ENCODE measurements at places on chromosomes 5 and 9.

DNA sequence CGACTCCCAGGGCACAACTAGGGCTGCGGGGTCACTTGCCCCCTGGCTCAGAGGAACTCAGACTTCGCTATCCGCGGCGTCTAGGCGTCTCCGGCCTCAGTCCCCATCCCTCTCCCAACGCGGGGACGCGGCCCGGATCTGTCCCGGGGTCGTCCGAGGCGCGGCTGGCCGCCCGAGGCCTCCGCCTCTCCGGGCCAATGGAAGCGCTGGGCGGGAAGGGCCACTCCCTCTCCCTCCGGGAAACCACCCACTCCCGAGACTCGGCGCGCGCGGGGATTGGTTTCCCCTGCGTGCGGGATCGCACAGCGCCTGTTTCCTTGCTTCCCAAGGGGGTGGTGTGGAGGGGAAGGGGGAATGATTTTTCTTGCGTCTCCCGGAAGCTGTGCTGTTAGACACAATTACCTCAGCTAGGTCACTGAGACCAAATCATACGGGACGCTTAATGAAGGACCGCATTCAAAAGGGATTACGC is 38.3 kb downstream of the NR2F1 start:
- peaks cover 19% of the 10 kb centered on the region for H3K4me1 ChIP-seq
- no peak overlapping the region for H3K27ac ChIP-seq
- H3K4me3 ChIP-seq: peak overlapping the region; percentile 25
- no peaks in the 10 kb centered on the region for H3K36me3 ChIP-seq
- no peaks in the 10 kb centered on the region for H3K27me3 ChIP-seq

- H3K36me3 ChIP-seq: no peaks in the 10 kb centered on the region
- H3K27me3 ChIP-seq: no peaks in the 10 kb centered on the region
- H3K4me3 ChIP-seq: no peak overlapping the region
- no peaks in the 10 kb centered on the region for H3K4me1 ChIP-seq
- DNase-seq: no peak
Measured at GRCh38 chr9:85178474-85178873, 508.9 kb downstream of the NTRK2 start.

GRCh38 chr5:135974021-135974600 is 19.3 kb upstream of the LECT2 start:
- no peak overlapping the region for H3K4me3 ChIP-seq
- no peak for DNase-seq
- H3K27ac ChIP-seq: no peak overlapping the region
- H3K27me3 ChIP-seq: peaks cover 8% of the 10 kb centered on the region
- no peaks in the 10 kb centered on the region for H3K36me3 ChIP-seq

- no peaks in the 10 kb centered on the region for H3K27me3 ChIP-seq
- peak overlapping the region; percentile 68 for H3K27ac ChIP-seq
- peaks cover 56% of the 10 kb centered on the region for H3K36me3 ChIP-seq
- peak overlapping the region; percentile 1 for H3K4me3 ChIP-seq
Measured at GRCh38 chr9:114367772-114368569, 19.8 kb downstream of the AKNA start.

DNA sequence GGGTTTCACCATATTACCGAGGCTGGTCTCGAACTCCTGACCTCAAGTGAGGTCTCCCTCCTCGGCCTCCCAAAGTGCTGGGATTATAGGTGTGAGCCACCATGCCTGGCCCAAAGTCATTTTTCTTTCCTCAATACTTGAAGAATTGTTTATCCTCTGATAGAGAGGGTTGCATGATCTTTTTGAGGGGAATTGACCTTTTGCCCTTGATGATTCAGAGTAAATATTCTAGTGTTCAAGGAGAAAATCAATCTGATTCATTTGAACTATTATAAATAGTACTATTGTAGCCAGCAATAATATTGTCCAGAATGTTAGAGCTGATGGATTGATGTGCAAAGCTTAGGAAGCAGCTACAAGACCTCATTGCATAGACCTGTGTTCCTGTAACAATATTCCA is 47.1 kb downstream of the UGCG start:
- no peak overlapping the region for H3K27ac ChIP-seq
- H3K27me3 ChIP-seq: no peaks in the 10 kb centered on the region
- no peaks in the 10 kb centered on the region for H3K36me3 ChIP-seq
- DNase-seq: no peak

GRCh38 chr9:107940616-107941595 is 451.3 kb upstream of the KLF4 start:
- no peak overlapping the region for H3K27ac ChIP-seq
- no peak overlapping the region for H3K4me3 ChIP-seq
- no peak for DNase-seq
- no peaks in the 10 kb centered on the region for H3K27me3 ChIP-seq
- H3K36me3 ChIP-seq: no peaks in the 10 kb centered on the region

GRCh38 chr5:25892211-25892610 is 1146.2 kb downstream of the CDH9 start:
- H3K4me3 ChIP-seq: no peak overlapping the region
- no peak overlapping the region for H3K27ac ChIP-seq
- no peaks in the 10 kb centered on the region for H3K27me3 ChIP-seq
- no peaks in the 10 kb centered on the region for H3K4me1 ChIP-seq

GRCh38 chr5:33046091-33046490 is 335.0 kb downstream of the NPR3 start:
- H3K27me3 ChIP-seq: no peaks in the 10 kb centered on the region
- H3K36me3 ChIP-seq: no peaks in the 10 kb centered on the region
- H3K4me3 ChIP-seq: no peak overlapping the region
- H3K27ac ChIP-seq: no peak overlapping the region

GRCh38 chr5:105088961-105089360 is 1526.4 kb upstream of the NUDT12 start:
- no peaks in the 10 kb centered on the region for H3K27me3 ChIP-seq
- no peak overlapping the region for H3K27ac ChIP-seq
- DNase-seq: no peak
- no peaks in the 10 kb centered on the region for H3K4me1 ChIP-seq

DNA sequence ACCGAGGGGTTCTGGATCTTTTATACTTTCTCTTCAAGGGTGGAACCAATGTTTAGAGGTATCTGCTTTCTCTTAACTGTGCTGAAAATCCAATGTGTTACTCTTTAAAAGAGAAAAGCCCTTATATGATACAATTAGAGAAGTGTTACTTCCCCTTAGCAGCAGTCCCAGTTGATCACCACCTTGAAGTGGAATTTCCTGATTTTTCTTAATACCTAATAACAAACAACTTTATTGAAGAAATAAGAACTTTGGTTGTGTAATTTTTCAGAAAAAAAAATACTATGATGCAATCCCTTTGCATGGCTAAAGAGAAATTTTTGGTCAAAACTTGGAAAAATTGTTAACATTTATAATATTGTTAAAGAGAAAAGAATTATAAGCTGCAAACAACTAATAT is 24.7 kb downstream of the SLC1A3 start:
- H3K27ac ChIP-seq: no peak overlapping the region
- no peak overlapping the region for H3K4me3 ChIP-seq
- H3K36me3 ChIP-seq: no peaks in the 10 kb centered on the region

- no peak for DNase-seq
- no peak overlapping the region for H3K4me3 ChIP-seq
- no peaks in the 10 kb centered on the region for H3K36me3 ChIP-seq
- no peaks in the 10 kb centered on the region for H3K27me3 ChIP-seq
- no peak overlapping the region for H3K27ac ChIP-seq
- peaks cover 20% of the 10 kb centered on the region for H3K4me1 ChIP-seq
Measured at GRCh38 chr9:105121861-105122430, 122.5 kb upstream of the SLC44A1 start.

DNA sequence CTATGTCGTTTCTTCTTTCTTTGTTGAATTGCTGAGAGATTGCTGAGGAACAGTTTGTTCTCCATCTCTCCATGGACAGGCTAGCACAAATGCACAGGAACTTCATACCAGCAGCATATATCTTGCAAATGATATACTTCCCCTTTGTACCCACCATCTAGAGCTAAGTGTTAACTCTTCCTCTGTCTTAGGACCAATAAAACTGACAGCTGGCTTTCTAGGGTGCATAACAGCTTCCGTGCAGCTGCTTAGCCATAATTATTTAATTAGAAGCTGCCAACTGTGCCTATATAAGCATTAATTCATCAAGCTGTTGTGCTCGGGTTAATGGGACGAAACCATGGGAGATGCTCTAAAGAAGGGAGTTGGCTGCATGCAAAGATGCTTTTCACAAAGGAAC is 38.7 kb downstream of the KCTD16 start:
- H3K27ac ChIP-seq: no peak overlapping the region
- no peaks in the 10 kb centered on the region for H3K4me1 ChIP-seq
- H3K36me3 ChIP-seq: no peaks in the 10 kb centered on the region
- no peak overlapping the region for H3K4me3 ChIP-seq
- DNase-seq: no peak

- no peaks in the 10 kb centered on the region for H3K36me3 ChIP-seq
- H3K4me1 ChIP-seq: no peaks in the 10 kb centered on the region
- no peaks in the 10 kb centered on the region for H3K27me3 ChIP-seq
- H3K4me3 ChIP-seq: no peak overlapping the region
- no peak overlapping the region for H3K27ac ChIP-seq
- DNase-seq: no peak
Measured at GRCh38 chr5:38808666-38809343, 37.0 kb upstream of the OSMR start.

DNA sequence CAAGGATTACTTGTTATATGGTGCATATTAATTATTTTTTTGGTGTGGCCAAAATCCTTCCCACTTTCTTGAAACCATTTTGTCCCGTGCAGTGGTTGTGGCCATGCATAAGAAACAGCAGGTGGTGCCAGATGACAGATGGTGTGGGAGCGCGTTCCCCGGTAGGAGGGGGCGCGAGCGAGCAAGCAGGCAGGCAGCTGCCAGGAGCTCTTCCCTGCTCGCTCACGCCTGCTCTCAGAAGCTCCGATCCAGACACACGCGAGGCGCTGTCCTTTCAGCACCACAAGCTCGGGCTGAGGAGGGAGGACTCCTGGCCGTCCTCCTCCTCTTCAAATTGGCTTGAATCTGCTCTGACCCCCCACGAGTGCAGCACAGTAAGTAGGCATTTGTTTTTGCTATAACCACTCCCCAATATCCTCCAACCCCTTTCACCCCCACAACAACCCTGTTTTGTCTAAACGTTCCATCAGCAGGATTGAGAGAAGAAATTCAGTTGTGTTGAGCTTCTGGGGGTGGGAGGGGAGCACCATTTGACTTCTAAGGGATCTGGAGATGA is at the start of gene NSG2:
Gene NSG2, plus strand, starts transcription at position 237 of the 556 bp plus-strand sequence. CDS start 1,050 bp downstream, outside the sequence.
- H3K36me3 ChIP-seq: no peaks in the 10 kb centered on the region
- no peak for DNase-seq
- no peaks in the 10 kb centered on the region for H3K27me3 ChIP-seq
- H3K4me3 ChIP-seq: no peak within 1 kb of the TSS
- H3K27ac ChIP-seq: no peak within 1 kb of the TSS

- peaks cover 22% of the 10 kb centered on the region for H3K27me3 ChIP-seq
- H3K4me1 ChIP-seq: peaks cover 17% of the 10 kb centered on the region
- H3K4me3 ChIP-seq: peak overlapping the region; percentile 79
- no peak overlapping the region for H3K27ac ChIP-seq
Measured at GRCh38 chr5:113293068-113293974, 141.5 kb downstream of the TSSK1B start.

DNA sequence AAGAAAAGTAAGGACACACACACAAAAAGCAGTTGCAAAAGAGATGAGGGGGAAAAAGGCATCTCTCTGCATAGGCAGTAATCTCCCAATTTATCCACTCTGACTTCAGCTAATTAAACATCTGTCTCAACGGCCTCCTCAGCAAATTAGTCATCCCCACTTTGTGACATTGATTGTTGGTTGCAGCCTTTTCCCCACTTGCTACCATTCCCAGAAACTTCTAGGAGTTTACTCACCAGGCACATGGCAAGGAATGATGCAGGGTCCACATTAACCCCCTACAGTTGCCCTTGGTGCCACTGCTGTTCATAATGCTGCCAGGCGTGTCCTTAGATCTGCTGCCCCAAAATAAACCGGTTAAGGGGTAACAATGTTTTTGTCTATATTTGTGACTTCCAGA is 174.6 kb downstream of the MAPKAP1 start:
- H3K27me3 ChIP-seq: no peaks in the 10 kb centered on the region
- no peaks in the 10 kb centered on the region for H3K36me3 ChIP-seq
- no peak overlapping the region for H3K4me3 ChIP-seq
- no peak overlapping the region for H3K27ac ChIP-seq
